Liver (tissue), 10 donors: ENCODE measurements at places on chromosomes 2 and 18.
A peak's percentile ranks its signal among the peaks of the same experiment; 100 is the strongest.

DNA sequence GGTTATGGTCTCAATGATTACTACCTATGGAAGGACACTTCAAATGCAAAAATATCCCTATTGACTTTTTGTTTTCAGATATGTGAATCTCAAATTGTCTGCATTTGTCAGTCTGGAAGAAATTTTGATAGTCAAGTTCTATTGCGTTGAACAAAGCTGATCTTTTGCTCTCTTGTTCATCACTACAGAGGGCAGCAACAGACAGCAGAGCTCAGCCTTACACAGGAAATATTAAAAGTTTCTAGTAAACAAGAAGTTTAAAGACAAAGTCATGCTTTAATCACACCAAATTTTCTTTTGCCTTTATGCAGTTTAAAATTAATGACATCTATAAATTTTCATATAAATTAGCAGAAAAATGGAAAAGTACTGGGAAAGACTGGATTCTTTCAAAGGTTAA lies 617.5 kb downstream of the NR4A2 start:
- no peak for DNase-seq

- no peak for DNase-seq
These were observed 4.0 kb downstream of the CAD start for GRCh38 chr2:27221166-27221565.

- no peak for DNase-seq
These were observed 139.3 kb upstream of the ID2 start for GRCh38 chr2:8542381-8543059.

- no peak for DNase-seq
These were observed 87.2 kb downstream of the SMAD7 start for GRCh38 chr18:48863432-48864065.

DNA sequence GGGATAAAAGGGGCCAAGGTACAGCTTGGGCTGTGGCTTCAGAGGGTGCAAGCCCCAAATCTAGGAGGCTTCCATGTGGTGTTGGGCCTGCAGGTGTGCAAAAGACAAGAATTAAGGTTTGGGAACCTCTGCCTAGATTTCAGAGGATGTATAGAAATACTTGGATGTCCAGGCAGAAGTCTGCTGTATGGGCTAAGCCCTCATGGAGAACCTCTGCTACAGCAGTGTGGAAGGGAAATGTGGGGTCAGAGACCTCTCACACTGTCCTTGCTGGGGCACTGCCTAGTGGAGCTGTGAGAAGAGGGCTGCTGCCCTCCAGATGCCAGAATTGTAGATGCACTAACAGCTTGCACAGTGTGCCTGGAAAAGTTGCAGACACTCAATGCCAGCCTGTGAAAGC lies 880.6 kb upstream of the ID2 start:
- no peak for DNase-seq

DNA sequence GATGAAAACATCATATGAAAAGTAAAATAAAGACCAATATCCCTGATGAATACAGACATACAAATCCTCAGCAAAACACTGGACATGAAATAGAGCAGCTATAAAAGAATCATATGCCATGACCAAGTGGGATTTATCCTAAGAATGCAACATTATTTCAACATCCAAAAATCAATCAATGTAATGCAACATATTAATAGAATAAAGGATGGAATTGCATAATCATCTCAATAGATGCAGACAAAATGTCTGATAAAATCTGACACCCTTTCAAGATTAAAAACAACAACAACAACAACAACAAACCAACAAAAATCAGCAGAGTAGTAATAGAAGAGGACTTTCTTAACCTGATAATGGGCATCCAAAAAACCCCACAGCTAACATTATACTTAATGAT lies 63.8 kb upstream of the IL1R1 start:
- no peak for DNase-seq

GRCh38 chr18:48564139-48564538 lies 25.3 kb downstream of the CTIF start:
- no peak for DNase-seq

DNA sequence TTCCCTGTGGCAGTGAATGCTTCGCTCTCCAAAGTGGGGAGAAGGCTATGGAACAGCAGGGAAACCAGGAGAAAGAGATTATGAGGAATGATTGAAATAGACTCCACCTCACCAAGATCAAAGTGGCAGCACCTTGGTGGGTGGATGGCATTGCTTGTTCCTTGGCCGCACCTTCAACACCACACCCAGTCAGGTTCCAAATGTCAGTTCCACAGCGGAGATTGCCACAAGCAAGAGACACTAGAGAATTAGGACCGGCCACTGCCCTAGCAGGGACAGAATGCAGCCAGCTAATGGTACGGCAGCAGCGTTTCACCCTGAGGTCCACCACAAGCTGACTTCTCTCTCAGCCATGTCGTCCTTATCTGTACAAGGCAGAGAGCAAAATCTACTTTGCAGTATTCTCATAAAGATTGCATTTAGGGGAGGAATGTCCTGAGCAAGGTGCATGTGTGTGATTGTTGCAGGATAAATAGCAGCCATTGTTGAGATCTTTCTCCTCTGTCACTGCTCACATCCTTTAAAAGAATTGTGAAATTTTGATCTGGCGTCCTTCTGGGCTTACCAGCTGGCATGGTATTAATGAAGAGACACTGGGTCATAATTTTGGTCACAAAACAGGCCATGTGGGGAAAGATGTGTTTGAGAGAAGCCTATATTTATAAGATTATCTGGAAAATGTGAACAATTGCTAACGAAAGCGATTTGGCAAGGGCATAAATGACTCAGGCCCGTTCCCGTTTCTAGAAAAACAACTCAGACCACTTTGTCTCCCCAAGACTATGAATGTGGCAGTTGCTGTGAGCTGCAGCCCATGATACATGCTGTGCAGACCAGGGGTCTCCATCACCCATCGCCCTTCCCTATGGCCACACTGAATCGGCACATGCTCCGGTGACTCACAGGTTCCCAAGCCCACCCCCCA lies 228.6 kb upstream of the ID2 start:
- no peak for DNase-seq

- DNase-seq: no peak
These were observed 24.7 kb downstream of the PAPOLG start for GRCh38 chr2:60780721-60781120.

DNA sequence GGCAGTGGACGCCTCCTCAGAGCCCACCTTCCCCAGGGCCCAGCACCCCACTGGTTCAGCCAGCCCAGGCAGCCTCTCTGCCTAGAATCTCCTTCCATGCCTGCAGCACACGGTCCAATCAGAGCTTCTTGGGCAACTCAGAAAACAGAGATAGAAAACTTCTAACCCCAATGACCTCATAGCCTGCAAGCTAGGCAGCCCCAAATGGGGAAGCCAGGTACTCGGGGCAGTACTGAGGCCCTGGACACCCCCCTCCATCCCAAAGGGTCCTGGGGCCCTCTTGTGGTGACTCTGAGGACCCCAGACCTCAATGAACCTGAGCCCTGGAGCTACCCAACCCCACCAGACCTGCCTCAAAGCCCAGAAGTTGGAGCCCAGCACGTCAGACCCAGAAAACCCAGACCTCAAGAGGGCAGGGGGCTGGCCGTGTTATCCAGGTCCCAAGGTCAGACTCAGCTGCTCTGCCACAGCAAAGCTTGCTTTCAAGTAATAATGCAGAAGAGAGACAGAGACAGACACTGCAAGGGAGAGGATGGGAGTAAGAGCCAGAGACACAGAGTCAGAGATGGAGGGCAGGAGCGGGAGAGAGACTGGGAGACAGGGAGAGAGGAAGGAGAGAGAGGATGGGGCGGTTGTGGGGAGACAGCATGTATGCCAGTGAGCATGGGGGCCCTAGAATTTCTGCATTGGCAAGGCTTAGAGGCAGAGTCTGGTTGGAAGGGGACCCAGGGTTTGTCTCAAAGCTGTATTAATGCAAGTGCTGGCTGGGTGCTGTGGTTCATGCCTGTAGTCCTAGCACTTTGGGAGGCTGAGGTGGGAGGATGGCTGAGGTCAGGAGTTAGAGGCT lies 28.2 kb downstream of the SERTAD2 start:
- DNase-seq: no peak

DNA sequence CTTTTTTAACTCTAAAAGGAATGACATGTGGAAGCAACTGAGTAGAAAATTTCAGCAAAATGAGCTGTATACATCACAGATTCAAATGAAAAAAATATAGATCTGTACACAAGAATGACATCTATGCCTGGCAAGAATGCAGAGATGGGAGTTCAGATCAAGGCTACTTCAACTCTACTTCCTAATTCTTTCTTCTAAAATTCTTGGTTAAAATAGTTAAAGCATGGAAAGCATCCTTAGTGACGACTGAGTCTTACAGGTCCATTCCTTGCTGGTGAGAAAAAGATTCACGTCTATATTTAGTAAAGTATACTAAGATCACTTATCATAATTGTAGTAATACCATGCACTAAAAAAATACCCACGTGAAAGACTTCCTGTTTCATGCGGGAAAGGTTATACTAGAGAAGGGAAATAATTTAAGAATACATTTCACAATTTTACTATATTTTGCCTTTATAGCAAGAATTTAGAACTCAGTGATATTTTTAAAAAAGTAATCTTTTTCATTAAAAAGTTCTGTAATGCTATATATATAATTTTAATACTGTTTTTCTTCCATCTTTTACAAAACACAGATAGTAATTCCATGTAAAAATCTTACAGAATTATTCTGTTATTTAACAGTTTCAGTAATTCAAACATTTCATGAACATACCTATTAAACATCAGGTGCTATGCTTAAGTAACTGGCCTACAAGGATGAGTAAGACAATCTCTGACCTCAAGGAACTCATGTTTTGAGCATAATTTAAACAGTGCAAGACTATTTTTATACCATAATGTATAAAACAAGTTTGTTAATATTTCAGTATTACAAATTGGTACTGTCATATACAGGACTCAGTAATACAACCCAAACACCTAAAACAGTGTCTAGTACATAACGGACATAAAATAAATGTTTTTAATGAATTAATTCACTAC lies 159.6 kb downstream of the BAZ2B start:
- no peak for DNase-seq

DNA sequence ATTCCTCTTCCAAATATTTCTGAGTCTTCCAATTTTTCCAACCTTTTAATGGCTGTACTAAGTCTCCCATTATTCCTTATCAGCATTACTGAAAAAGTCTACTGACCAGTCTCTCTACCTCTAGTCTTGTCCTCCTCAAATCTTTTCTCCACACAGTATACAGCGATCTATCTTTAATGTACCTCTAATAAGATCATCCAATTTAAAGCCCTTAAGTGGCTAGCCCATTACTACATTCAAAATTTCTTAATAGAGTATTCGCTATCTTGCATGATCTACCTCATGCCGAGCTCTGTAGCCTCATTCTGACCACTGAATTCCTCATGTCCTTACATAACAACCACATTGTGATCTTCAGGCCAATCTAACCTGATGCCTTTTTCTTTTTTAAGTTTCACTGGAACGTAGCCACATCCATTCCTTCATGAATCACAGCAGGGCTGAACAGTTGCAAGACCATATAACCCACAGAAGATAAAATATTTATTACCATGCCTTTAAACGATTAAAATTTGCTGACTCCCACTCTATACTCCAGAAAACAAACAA lies 57.9 kb downstream of the SLC66A3 start:
- no peak for DNase-seq

- DNase-seq: no peak
These were observed 110.4 kb upstream of the DYNAP start for GRCh38 chr18:54480616-54481015.

- DNase-seq: no peak
These were observed 28.4 kb downstream of the AFF3 start for GRCh38 chr2:100113990-100114433.

DNA sequence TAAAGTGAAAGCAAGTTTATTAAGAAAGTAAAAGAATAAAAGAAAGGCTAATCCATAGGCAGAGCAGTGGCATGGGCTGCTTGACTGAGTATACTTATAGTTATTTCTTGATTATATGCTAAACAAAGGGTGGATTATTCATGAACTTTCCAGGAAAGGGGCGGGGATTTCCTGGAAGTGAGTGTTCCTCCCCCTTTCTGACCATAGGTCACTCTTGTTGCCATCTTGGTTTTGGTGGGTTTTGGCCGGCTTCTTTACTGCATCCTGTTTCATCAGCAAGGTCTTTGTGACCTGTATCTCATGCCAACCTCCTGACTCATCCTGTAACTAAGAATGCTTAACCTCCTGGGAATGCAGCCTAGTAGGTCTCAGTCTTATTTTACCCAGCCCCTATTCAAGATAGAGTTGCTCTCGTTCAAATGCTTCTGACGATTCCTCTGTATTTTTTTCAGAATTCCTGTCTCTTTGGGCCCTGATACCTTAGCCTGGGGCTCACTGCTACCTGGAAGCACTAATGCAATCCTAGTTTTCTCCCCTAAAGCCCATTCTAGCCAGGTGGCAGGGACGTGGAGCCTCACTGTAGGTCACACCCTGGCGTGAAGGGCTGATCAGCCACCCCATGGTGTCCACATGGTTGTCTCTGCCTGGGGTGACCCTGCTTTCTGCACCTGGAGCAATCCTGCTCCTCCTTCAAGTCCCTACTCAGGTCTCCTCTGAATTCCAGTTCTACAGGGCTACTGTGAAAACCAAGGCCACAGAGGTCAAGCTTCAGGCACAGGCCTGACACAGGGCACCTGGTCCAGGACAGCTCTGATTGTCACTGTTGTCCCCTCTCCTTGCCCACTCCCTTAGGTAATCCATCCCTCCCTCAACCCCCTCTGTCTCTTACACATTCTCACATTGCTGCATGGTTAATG lies 6.0 kb upstream of the SLC35F6 start:
- no peak for DNase-seq

- DNase-seq: no peak
These were observed 183.9 kb downstream of the FAM210A start for GRCh38 chr18:13542520-13542847.

GRCh38 chr2:156486147-156486546 lies 50.0 kb downstream of the GPD2 start:
- no peak for DNase-seq

- no peak for DNase-seq
These were observed 112.0 kb upstream of the TEKT4 start for GRCh38 chr2:94759211-94759610.

DNA sequence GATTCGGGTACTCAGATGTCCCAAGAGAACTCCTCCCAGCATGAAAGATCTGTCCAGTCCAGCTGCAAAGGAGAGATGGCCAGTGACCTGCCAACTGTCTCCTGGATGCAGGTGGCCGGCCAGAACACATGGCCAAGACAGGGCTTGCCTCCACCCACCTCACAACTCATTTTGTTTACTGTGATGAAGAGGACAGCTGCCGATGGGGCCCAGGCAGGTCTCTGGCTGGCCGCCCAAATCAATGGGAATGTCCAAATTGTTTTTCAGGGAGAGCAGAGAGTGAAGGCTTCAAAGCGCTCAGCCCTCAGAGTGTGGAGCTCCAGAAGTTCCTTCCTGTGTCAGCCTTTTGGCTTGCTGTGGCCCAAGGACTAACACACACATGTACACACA lies 41.9 kb downstream of the FOSL2 start:
- peak; percentile 67 for DNase-seq

DNA sequence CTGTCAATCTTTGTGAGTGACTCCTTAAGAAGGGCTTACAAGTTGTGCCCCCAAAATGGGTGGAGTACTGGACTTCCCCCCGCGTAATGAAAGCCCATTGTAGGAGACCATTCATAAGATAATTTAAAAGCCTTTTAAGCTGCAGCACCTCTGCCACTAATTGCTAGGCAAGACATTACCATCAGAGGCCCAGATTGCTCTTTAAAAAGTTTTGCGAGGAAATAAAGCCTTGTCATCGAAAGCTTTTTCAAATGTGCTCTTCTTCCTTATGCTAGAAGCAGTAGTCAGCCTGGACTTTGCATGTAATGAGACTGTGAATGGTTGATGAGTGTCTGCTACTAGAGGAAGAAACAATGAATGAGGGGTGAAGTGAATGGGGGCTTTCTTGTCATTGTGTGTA lies 345.3 kb upstream of the CDH2 start:
- DNase-seq: no peak

GRCh38 chr2:6966446-6966940 lies 49.3 kb downstream of the RNF144A start:
- peak; percentile 5 for DNase-seq

- no peak for DNase-seq
These were observed 74.6 kb downstream of the CPS1 start for GRCh38 chr2:210630873-210631560.
